ENCODE measurements at places on chromosomes 7 and 10.

GRCh38 chr10:61608255-61609033 is 54.3 kb upstream of the CABCOCO1 start:
- no peak for DNase-seq

DNA sequence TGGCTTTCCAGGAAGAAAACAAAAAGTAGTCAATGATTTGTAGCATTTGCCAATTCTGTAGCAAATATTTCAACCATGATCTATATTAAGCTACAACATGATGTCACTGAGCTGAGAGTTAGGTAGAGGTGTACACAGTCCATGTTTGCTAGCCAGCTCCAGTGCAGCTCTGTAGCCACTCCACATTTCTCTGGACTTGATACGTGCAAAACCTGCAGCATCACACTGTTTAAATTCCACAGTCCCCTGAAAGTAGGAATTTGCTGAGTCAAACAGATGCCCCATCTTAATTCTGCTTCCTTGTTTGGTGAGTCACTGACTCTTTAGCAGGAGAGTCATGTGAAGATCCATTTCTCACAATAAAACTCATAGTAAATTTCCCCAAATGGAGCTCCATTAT is 89.8 kb upstream of the LRRTM3 start:
- DNase-seq: no peak

GRCh38 chr10:74486659-74487058 is 335.6 kb downstream of the ADK start:
- no peak for DNase-seq

- DNase-seq: no peak
Measured at GRCh38 chr7:103987451-103987850, 2.0 kb downstream of the RELN start.

DNA sequence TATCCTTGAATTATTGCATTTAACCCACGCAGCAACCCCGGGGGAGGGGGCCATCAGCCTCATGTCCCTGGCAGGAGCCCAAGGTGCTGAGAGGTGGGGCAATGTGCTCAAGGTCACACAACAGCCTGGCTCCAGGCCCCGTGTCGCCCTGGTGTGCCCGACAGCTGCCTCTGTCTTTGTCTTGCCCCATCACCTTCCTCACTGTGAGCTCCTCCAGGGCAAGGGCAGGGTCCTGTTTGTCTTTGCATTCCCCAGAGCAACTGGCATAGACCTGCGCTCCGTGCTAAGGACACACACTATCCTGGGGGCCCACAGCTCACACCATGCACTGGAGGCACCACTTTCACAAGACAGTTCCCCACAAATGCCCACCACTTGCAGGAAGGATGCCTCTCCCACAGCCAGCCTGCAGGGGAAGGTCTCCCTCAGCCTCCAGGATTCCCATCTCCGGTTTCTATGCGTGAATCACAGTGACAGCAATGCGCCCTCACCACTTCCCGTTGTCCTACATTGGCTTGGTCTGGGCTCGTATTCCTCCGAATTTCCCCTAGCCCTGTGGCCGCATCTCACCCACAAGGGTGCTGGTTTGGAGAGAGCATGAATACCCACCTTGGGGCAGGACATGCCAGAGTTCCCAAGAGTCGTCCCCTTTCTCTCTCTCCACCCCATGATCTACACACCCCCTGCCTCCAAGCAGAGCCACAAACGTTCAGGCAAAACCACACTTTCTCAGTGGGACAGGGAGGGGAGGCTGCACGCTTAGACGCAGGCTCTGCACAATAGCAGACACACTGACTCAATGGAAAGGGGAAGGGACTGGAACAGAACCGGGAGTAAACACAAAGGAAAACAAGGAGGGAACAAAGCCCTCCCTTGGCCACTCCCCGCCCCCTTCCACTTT is 10.3 kb downstream of the ITPRIP start:
- no peak for DNase-seq

- no peak for DNase-seq
Measured at GRCh38 chr7:141145630-141145982, 71.7 kb downstream of the TMEM178B start.

DNA sequence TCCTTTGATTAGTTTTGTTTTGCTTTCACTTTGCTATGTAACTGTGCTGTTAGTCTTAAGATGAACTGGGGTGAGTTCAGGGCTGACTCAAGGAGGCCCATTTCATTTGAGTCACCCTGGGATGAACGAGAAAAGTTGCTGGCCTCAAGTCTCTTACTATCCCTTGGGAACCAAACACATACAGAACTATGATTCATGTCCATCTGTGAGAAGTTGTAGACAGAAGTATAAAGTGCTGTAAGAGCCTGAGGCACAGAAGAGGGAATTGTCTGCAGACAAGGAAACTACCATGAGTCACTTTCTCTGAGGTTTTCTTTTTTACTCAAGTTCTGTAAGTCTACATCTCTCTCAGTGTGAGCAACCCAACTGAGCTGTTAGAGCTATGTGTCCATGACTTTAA is 179.8 kb upstream of the CSTF2T start:
- no peak for DNase-seq

DNA sequence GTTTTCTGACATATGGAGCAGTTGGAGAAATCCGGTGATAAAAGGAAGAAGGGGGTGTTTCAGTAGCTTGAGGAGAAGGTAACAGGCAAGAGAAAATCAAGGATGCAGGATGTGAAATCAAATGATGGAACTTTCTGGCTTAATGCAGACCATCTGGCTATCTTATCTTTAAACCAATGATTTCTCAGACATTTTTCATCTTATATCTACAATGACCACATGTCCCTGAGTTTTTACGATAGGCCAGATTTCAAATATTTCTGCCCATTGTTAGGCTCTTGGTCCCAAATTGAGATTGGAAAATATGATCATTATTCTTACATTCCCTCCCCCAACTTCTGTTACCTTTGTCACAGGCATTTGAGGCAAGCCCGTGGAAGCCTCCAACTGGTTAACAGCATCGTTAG is 486.8 kb downstream of the SUGCT start:
- DNase-seq: no peak

- no peak for DNase-seq
Measured at GRCh38 chr10:72875250-72876055, 18.1 kb upstream of the OIT3 start.

DNA sequence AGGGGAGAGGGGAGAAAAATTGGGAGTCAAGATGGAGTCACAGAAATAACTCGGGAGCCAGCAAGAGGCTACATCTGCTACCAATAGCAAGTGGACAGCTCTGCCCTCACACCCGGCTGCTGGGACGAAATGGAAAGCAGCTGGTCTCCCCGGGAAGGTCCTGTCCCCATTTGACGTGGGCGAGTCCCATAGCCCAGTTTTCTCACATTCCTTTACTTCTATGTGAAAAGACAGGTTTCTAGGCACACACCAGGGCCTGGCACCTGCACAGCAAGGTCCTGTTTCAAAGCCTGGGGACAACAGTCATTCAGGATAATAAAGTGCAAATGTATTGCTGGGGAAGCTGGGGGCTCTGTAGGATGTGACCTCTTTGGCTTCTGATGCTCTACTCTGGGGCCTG is 162.6 kb downstream of the OAT start:
- DNase-seq: no peak

DNA sequence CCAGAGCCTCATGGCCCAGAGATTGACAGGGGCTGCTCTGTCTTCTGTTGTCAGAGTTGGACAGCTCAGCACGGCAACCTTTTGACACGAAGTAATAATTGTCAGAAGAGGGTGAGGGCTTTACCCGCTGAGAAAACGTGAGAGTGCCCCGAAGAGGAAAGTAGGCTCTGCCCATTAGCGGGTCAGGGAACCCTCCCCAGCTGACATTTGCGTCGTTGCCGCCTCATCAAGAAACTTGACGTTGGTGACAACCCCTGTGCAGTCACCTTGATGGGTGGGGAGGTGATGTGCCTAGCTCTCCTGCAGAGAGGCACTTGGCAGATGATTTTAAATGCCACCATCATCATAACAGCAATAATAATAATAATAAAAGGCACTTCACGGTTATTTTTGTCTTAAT is 202.1 kb downstream of the USP6NL start:
- no peak for DNase-seq

- peak; percentile 59 for DNase-seq
Measured at GRCh38 chr7:363626-364025, 73.7 kb downstream of the FOXL3 start.

GRCh38 chr10:17747883-17748550 is 4.0 kb upstream of the TMEM236 start:
- no peak for DNase-seq

DNA sequence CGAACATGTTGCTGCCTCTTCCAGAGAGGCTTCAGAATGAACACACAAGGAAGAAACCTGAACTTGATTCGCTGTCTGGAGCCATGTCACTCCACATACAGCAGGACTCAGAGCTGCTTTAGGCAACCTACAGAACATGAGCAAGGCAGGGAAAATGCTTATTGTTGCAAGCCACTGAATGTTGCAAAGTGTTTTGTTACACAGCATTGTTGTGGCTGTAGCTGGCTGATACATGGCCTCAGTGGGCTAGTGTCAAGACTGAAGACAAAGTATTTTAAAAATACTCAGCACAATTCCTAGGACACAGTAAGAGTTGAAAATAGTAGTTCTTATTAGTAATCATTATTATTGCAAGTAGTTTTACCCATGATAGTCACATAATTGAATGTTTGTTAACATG is 3.1 kb upstream of the CHST15 start:
- no peak for DNase-seq

- DNase-seq: no peak
Measured at GRCh38 chr10:124672181-124672638, 72.0 kb downstream of the FAM53B start.

- DNase-seq: no peak
Measured at GRCh38 chr7:50276483-50276882, 28.0 kb upstream of the IKZF1 start.

GRCh38 chr7:121167971-121168370 is 160.8 kb upstream of the WNT16 start:
- no peak for DNase-seq

GRCh38 chr10:89861584-89862301 is 160.4 kb downstream of the KIF20B start:
- no peak for DNase-seq

GRCh38 chr7:130182990-130183389 is 22.2 kb downstream of the TMEM209 start:
- no peak for DNase-seq

DNA sequence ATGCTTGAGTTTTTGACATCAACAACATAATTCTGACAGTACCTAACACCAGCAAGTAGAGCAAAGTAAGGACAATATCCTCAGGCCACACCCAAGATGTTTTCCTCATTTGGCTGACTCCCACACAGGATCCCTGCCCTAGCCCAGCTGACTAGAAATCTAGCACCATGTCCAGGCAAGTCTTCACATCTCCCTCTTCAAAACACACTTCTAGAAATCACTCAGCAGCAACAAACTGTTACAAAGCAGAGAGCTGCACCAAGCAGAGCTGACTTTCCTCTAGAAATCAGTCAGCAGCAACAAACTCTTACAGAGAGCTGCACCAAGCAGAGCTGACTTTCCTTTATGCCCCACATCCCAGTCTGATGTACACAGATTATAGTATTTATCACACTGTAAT is 7.7 kb downstream of the TMEM168 start:
- DNase-seq: no peak

- DNase-seq: no peak
Measured at GRCh38 chr7:31583942-31584341, 70.1 kb downstream of the ITPRID1 start.

GRCh38 chr7:117791877-117792780 is 81.1 kb downstream of the CTTNBP2 start:
- no peak for DNase-seq

- DNase-seq: no peak
Measured at GRCh38 chr10:35423505-35424306, 87.4 kb downstream of the CCNY start.

DNA sequence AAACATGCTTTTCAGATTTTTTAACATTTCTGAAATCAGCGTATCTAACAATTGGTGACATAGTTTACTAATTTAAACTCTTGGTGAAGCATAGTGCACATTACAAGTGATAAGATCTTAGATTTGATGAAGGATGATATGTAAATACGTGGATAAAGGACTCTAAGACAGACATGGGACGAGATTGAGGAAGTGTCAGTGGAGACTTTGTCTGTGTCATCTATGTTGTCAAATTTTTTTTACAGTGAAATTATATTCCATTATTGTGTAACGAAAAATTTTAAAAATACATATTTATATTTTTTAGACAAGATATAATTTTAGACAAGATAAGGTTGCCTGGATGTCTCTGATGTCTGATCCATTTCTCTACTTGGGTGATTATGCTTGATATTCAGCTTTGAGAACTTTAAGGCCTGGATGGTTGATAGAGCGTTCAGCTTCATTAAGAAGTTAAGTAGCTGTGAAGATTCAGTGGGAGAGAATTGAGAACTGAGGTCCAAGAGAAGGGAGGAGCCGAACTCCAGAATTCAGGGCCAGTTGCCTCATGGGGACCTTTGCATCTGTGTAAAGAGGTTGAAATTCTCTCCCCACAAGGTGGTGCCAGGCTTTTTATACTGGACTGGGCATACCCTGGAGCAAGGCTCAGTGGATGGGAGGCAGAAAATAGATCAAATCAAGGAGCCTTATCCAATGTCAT is 62.7 kb downstream of the KAT6B start:
- DNase-seq: no peak

- DNase-seq: no peak
Measured at GRCh38 chr7:132276976-132277725, 299.1 kb downstream of the PLXNA4 start.

- no peak for DNase-seq
Measured at GRCh38 chr7:105245398-105246114, 143.2 kb downstream of the SRPK2 start.

Data from T-cell (primary cell).